ENCODE measurements at places on chromosomes 6 and 20.

GRCh38 chr6:24720131-24720603, 1.2 kb upstream of the C6orf62 start:
- DNase-seq: peak; percentile 34

- no peak for DNase-seq
Observed at GRCh38 chr6:14704383-14705271, 541.2 kb upstream of the JARID2 start.

DNA sequence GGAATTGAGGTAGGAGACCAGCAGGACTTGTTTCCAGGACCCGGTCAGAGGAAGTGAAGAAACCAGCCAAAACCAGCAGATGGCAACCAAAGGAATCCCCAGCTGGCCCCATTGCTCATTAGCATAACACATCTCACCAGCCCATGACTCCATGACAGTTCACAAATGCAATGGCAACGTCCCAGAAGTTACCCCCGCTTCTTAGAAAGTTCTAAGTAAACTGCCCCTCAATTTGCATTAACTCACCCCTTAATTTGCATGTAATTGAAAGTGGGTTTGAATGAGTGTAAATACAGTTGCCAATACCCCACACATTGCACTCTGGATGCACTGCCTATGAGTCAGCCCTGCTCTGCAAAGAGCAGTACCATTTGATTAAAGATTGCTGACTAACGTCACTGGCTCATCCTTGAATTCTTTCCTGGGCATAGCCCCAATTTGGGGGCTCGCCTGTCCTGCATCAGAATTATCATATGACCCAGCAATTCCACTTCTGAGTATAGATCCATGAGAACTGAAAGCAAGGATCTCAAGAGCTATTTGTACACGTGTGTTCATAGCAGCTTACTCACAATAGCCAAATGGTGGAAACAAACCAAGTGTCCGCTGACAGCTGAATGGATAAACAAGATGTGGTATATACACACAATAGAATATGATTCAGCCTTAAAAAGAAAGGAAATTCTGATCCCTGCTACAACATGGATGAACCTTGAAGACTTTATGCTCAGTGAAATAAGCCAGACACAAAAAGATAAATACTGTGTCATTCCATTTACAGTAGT, 36.4 kb downstream of the MYLK4 start:
- no peak for DNase-seq

DNA sequence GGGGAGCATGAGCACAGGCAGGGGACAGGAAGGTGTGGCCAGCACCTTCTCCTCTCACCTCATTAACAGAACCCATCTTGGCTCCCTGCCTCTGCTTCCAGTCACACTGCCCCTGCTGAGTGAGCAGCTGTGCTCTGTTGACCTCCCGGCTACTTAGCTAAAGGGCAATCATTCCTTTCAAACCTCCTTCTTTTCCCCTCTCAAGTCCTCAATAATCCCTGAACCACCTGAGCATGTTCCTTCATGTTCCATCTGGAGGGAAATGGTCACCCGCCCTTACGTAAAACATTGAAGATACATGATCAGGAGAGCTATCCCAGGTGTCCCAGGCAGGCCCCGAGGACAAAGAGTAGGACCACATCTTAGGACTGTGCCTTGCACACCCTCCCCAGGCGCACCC, 21.7 kb upstream of the MRPS10 start:
- DNase-seq: no peak

- no peak for DNase-seq
Observed at GRCh38 chr6:163725008-163725941, 310.8 kb downstream of the QKI start.

- DNase-seq: peak; percentile 61
Observed at GRCh38 chr20:10217721-10218410, 764 bp upstream of the SNAP25 start.

- peak; percentile 12 for DNase-seq
Observed at GRCh38 chr20:1108437-1108920, 9.9 kb upstream of the PSMF1 start.

GRCh38 chr6:44253307-44254101, 3.8 kb downstream of the SLC35B2 start:
- no peak for DNase-seq

DNA sequence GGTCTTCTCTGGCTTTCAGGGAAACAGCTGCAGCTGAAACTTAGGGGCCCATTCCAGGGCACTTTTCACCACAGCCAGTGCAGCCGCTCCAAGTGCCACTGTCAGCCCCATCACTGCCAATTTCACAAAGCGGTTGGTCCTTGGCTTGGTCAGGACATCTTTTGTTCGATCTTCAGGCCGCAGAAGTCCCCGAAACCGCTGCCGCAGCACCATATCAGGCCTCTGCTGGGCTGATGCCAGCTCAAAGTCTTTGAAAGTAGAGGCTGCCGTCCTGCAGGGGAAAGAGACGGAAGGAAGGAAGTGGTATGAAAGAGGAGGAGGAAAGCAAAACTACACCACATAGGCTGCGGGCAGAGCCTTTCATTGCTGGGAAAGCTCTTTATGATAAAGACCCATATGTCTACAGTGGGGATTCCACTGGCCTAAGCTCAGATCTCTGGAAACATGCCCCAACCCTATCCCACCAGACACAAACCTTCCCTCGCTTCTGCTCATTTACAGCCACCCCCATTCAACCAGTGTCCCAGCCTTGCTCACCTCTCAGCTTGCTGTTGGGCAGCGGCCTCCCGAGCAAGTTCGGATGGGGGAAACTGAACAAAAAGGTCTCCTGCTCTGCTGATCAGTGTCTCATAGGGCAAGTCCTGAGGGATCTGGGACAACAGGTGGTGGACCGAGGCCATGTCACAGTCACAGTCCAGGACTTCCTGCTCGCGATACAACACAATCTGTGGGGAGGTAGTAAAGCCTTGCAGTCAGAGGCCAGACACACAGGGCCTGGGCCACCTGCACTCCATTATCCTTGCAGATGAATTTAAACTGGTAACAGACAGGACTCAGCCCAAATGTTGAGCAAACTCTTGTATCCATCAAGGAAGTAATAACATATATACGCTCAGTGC, 23.5 kb downstream of the TBC1D20 start:
- DNase-seq: no peak

GRCh38 chr20:25076731-25077609, 5.0 kb downstream of the VSX1 start:
- DNase-seq: no peak

- peak; percentile 16 for DNase-seq
Observed at GRCh38 chr20:56247954-56248782, at the start of gene MC3R. Gene MC3R, plus strand, starts transcription at chr20:56248732. Its CDS starts 112 bp downstream, at chr20:56248844.

DNA sequence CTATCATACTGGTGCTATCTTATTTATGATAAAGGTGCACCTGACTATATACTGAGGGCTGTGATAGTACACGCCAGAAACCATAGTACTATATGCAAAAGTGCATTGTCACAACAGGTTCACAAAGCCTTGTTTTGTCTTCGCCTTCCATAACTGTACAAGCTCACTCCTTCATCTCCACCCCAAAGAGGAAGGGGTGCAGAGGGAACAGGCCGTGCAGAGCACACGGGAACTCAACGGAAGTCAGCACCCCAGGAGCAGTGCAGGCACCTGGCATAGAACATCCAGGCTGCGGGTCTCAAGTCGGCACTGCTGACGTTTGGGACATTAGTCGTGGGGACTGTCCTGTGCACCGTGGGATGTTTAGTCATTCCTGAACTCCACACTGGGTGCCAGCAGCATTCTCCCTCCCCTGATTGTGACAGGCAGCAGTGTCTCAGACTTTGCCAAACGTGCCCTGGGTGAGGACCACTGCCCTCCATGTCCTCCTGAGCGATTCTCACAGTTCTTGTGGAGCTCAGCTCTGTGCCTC, 99.7 kb downstream of the PXDC1 start:
- no peak for DNase-seq

GRCh38 chr20:22496817-22497216, 87.6 kb downstream of the FOXA2 start:
- DNase-seq: no peak

- no peak for DNase-seq
Observed at GRCh38 chr6:98986071-98986615, 38.4 kb upstream of the FBXL4 start.

GRCh38 chr20:2883726-2884637, 10.7 kb downstream of the PTPRA start:
- DNase-seq: no peak

DNA sequence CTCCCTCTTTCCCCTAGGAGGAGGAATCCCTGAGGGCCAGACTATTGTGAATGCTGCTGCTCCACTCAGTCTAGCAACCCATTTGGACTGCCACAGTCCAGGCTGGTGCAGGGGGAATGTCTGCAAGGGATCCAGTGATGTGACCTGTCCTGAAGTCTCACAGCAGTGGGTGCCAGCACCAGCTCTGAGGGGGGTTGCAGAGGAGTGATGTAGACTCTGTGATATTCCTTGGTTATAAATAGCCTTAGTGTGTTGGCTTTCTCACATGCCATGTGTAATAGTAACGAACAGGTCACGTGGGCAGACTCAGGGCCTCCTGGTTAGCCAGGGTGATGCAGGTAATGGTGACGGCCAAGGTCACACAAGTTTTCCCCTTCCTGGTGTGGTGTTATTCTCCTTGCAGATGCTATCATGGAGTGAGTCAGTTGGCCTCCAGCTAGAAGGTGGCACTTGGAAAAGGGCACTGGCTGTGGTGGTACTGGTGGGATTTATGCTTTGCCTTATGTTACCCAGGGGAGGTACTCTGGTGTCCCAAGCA, 404.4 kb downstream of the UTRN start:
- DNase-seq: no peak

GRCh38 chr6:170282512-170283158, 8.2 kb downstream of the DLL1 start:
- no peak for DNase-seq

- no peak for DNase-seq
Observed at GRCh38 chr6:27507041-27507956, 34.4 kb upstream of the ZNF184 start.

DNA sequence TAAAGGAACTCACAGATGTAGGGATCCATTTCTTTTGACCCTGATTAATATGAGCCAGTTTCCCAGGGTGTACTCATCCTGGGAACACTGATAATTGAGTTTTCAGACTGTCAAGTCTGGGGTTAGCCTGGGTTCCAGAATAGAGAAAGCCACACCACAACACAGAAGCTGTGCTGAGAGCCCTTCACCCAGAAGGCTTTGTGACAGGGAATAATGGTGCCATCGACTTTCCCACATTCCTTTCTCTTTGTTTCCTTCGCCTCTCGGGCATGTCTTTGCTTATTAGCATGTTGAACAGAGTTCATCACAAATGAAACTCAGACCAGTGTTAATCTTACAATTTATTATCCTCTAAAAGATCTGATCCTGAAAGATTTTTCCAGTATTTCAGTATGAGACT, 95.0 kb downstream of the TCP11 start:
- DNase-seq: no peak

- DNase-seq: no peak
Observed at GRCh38 chr20:63238514-63239125, 2.9 kb downstream of the BIRC7 start.

GRCh38 chr6:38015341-38015740, 195.8 kb downstream of the ZFAND3 start:
- DNase-seq: no peak

DNA sequence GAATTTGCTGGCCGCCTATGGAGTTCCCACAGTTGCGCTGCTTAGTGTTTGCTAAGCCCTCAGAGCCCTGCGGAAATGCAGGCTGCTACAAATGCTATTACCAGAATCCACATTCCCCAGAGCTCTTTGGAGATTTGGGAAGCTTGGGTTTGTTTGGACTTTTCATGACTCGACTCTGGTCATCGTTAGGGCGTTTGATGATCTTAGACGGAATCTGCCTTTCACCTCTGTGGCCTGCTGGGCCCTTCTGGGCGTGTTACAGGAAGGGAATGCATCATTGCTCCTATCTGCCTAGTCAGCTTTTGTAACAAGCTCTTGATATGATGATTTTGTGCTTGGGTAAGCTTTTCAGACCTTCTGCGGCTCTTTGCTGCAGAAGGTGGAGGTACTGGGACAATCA, 50.8 kb downstream of the EYA2 start:
- no peak for DNase-seq

DNA sequence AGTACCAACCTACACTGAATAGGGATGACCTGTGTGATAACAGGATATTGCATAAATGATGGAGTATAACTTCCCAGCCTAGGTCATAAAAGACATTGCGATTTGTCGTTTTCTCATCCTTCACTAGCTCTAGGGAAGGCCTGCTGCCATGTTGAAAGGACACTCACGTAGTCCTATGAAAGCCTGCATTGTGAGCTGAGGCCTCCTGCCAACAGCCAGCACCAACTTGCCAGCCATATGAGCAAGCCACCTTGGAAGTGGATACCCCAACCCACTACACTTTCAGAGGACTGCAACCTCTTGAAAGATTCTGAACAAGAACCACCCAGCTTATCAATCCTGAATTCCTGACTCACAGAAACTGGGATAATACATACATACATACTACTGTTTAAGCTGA, 3.5 kb upstream of the PANK2 start:
- no peak for DNase-seq

DNA sequence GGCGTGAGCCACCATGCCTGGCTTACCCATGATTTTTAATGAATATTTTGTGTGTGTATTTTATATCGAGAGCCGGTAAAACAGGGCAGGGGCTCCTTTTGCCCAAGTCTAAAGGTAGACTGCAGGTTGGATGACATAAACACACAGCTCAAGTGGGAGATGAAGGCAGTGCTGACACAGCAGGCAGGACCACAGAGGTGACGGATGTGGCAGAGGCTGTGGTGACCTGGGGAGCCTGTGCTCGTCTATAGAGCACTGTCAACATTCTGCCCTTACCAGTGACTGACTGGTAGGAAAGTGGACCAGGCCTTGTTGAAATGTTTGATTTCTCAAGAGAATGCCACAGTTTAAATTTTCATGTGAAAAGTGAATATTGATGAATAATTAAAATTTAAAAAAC, 137.5 kb downstream of the ZFP64 start:
- no peak for DNase-seq

DNA sequence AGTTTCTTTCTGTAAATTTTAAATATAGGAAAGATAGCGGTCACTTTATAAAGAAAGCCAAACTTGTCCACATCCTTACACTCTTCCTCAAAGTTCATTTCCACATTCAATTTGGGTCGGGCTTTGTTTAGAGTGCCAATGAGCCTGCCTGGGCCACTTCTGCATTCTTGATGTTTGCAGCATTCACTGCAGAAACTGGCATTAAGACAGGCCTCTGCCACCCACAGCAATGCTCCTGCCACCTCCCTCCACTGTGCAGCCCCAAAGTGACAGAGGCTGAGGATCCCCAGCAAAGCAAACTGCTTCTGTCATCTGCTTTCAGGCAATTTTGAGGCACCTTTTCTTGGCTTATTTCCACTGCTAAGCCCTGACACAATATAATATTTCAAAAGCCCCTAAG, 61.2 kb downstream of the TNFAIP3 start:
- DNase-seq: no peak

DNA sequence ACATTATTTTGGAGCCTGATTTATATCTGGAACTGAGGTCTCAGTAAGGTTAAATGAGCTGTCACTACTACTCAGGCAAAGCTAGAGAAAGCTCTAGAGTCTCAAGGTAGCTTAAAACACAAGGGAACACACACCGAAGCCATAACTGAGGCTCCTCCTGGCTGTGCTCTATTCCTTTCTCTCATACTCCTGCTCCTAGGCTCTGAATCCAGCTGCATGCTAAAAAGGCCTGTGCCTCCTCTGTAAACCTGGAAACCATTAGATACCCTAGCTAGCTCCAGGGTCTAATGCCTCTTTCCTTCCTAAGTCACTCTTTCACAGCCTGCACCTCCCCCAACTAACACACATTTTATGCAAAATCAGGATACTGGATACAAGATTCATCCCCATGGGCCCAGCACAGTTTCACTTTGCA, 17.1 kb downstream of the RIPOR2 start:
- DNase-seq: no peak

- no peak for DNase-seq
Observed at GRCh38 chr20:51404297-51405060, 138.0 kb downstream of the NFATC2 start.
